ENCODE measurements at places on chromosomes 2 and 18.

GRCh38 chr2:56121995-56122394 lies 61.8 kb upstream of the CCDC85A start:
- no peak for DNase-seq

DNA sequence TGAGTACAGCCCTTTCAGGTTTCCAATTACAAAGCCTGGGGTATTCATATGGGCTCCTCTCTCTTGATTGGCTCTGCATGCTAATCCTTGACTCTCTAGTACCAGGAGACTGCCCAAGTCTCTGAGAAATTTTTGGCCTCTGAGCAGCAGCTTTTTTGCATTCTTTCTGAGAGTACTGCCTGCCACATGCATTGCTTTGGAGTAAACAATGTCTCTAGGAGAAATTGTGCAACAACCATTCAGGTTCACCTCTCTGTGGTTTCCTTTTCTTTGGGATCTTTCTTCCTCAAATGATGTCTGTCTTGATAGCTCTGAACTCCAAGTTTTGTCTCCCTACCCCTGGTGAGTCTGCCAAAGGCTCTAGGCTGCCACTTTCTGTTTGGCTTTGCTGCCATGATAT lies 115.8 kb upstream of the SETBP1 start:
- no peak for DNase-seq

DNA sequence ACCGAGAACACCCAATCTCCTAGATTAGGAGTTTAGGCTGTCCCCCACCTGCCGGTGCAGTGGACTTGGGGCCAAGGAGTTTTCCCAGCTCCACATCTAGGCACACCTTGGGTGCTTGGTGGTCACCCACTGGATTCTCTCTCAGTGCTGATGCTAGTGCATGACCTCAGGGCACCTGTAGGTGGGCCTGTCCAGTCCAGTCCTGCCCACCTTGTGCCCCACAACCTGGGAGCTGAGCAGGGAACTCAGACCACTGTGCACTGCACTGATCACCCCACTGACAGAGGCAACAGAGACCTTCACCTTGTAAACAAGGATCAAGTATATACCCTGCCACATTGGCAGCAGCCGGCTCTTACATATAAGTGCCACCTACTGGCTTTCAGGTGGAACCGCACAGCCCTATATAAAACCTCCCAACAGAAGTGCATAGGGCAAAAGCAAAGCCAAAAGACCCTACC lies 12.7 kb upstream of the CDH19 start:
- no peak for DNase-seq

GRCh38 chr2:38876407-38876806 lies 631 bp downstream of the MORN2 start:
- DNase-seq: no peak

DNA sequence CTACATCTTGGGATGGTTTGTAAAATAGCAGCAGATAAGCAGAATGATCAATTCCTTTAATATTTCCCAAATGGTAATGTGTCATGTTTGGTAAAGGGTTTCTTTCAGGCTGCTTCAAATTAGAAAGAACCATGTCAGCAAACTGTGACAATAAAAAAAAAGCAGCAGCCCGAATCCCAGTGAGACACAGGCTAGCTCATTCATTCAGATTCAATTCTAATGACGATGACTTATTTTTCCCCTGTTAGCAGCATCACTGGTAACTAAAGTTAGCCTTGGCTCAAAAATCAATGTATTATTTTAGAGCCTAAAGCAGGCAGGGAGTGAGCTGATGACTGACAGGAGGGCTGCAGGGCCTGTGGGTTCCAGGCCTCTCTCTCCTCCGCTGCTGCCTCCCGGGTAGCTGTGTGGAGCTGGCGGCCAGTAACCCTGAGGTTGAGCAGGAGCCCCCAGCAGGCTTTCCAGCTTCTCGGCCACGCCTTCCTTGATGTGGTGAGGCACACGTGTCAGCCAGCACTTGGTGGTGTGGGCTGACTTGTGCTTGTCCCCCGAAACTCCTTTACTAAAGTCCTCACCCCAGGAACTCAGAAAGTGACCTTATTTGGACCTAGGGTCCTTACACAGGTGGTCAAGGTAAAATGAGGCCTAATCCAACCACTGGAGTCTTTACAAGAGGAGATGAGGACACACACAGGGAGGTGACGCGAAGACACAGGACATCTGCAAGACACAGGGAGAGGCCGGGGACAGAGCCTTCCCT lies 120.5 kb upstream of the HS6ST1 start:
- DNase-seq: no peak

GRCh38 chr2:189350540-189351209 lies 90.6 kb upstream of the WDR75 start:
- no peak for DNase-seq

Data from effector memory CD4-positive, alpha-beta T cell (primary cell).